ENCODE measurements at places on chromosomes 13 and 19.

- DNase-seq = no peak
- H3K4me1 ChIP-seq = no peaks in the 10 kb centered on the region
- H3K36me3 ChIP-seq = no peaks in the 10 kb centered on the region
- no peaks in the 10 kb centered on the region for H3K27me3 ChIP-seq
- no peak overlapping the region for H3K4me3 ChIP-seq
- H3K27ac ChIP-seq = no peak overlapping the region
Observed at GRCh38 chr13:107330484-107330883, 762.5 kb upstream of the ARGLU1 start.

DNA sequence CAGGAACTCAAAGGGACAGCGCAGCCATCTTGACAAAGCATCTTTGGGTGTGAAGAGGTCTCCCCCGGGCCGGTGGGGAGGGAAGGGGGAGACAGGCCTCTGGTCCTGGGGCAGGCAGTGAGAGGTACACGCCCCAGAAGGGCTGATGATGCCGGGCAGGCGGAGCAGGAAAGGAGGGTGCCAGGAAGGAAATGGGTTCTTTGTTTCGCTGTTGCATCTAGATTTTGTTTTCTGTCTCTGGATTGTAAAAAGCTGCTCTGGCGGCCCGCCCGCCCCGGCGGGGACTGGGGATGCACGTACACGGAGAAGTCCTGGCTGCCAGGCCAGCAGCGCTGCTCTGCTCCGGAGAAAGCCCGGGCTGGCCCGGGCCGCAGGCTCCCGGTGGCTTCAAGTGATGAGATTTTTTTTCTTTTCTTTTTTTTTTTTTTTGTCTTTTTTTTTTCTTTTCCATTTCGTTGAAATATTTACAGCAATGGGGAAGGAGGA, 13.2 kb upstream of the ASF1B start:
- peak; percentile 83 for DNase-seq
- H3K27ac ChIP-seq = peak overlapping the region; percentile 68
- H3K4me3 ChIP-seq = peak overlapping the region; percentile 0
- no peaks in the 10 kb centered on the region for H3K36me3 ChIP-seq
- H3K27me3 ChIP-seq = no peaks in the 10 kb centered on the region

DNA sequence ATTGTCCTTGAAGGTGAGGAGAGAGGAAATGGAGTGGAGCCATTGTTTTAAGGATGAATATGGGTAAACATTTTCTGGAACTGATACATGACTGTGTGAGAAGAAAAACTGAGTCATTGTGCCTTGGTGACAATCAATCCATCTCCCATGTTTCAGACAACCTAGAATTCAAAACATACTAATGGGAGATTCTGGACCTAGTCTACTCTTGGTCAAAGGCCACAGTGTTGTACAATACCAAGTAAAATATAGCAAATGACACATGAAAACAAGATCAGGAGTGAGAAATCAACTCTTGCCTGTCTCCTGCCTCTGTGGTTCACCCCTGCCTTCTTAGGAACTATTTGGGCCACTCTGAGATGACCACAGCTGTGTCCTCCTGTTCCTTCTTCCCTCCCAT, 13.1 kb downstream of the CEBPA start:
- H3K4me1 ChIP-seq = peaks cover 13% of the 10 kb centered on the region
- H3K27me3 ChIP-seq = no peaks in the 10 kb centered on the region
- no peak overlapping the region for H3K27ac ChIP-seq
- no peak overlapping the region for H3K4me3 ChIP-seq
- no peaks in the 10 kb centered on the region for H3K36me3 ChIP-seq

GRCh38 chr19:29548483-29549085, 22.8 kb downstream of the VSTM2B start:
- no peak overlapping the region for H3K27ac ChIP-seq
- no peaks in the 10 kb centered on the region for H3K4me1 ChIP-seq
- no peaks in the 10 kb centered on the region for H3K27me3 ChIP-seq
- H3K36me3 ChIP-seq = no peaks in the 10 kb centered on the region
- H3K4me3 ChIP-seq = no peak overlapping the region

GRCh38 chr19:2036424-2036823, 14.6 kb downstream of the MKNK2 start:
- peaks cover 16% of the 10 kb centered on the region for H3K4me1 ChIP-seq
- no peak for DNase-seq
- H3K27me3 ChIP-seq = no peaks in the 10 kb centered on the region
- no peak overlapping the region for H3K27ac ChIP-seq

DNA sequence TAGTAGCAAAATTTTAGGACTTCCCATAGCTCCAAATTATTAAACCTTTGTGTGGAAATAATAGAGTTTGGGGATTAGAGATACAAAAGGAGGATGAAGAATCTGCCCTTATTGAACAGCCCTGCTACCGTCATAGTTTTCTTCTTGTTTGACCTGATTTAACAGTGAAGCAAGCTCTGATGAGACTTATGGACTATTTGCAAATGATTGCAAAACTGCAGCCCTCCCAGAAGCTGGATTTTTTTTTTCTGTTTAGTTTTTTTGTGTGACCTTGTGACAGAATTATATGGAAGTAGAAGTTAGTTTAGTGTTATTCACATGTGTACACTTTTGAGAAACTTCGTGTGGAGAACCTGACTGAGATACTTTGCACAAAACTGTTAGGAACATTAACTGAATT, 267.8 kb downstream of the KCNRG start:
- H3K27me3 ChIP-seq = no peaks in the 10 kb centered on the region
- no peaks in the 10 kb centered on the region for H3K36me3 ChIP-seq
- no peak overlapping the region for H3K27ac ChIP-seq
- DNase-seq = no peak
- H3K4me1 ChIP-seq = no peaks in the 10 kb centered on the region

GRCh38 chr13:98020271-98020670, 66.8 kb downstream of the IPO5 start:
- no peak overlapping the region for H3K4me3 ChIP-seq
- H3K36me3 ChIP-seq = peaks cover 8% of the 10 kb centered on the region
- no peaks in the 10 kb centered on the region for H3K27me3 ChIP-seq
- DNase-seq = no peak
- H3K27ac ChIP-seq = no peak overlapping the region
- H3K4me1 ChIP-seq = no peaks in the 10 kb centered on the region

DNA sequence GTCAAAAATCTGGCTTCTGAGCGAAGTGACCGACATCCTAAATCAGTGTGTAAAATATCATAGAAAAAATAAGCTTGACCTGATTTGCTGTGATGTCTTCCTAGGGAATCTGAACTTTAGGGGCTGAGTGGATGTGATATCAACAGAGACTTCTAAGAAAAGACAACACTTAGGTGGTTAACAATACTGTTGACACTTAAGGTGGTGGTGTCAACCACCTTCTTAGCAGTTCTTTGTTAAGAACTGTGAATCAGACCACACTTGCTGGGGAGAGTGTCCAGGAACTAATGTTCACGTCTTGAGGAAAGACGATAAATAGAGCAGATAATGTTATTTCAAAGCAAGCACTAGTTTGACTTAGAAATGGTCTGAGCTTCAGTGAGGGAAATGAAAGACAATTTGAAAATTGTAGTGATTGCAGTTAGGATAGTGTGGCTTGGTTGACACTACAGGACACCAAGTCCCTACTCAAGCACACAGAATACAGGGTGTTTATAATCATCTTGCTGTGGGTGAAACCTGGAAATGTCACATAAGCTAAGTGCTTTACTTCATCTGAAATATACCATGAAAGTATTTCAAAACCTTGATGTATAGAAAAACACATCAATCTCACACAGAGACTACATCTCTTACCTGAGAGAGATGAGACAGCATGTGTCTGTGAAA, 1936.5 kb downstream of the PCDH9 start:
- no peak overlapping the region for H3K4me3 ChIP-seq
- H3K4me1 ChIP-seq = no peaks in the 10 kb centered on the region
- DNase-seq = no peak
- H3K27me3 ChIP-seq = no peaks in the 10 kb centered on the region

DNA sequence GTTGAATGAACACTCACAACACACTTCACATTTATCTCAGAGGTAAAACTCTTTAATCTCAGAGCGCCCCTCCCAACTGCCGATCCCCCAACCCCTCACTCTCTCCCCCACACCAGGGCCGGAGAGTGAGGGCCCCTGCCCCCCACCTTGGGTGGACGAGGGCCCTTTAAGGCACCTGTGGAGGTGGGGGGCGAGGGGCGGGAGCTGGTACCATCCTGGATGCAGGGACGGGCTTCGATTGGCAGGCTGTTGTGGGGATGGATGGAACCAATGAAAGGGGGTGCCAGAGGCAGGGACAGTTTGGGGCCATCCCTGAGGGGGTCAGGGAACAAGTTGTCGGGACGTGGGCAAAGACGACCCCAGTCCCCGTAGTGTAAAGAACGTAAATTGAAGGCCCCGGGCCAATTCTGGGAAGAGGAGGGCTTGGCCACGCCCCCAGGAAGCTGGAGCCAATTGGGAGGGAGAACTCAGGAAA, 1.7 kb upstream of the PNKP start:
- peak overlapping the region; percentile 90 for H3K27ac ChIP-seq
- H3K27me3 ChIP-seq = no peaks in the 10 kb centered on the region
- peaks cover 9% of the 10 kb centered on the region for H3K4me1 ChIP-seq
- DNase-seq = no peak

- no peak for DNase-seq
- H3K36me3 ChIP-seq = no peaks in the 10 kb centered on the region
- no peaks in the 10 kb centered on the region for H3K27me3 ChIP-seq
- no peak overlapping the region for H3K27ac ChIP-seq
Observed at GRCh38 chr13:79742923-79743322, 262.0 kb downstream of the NDFIP2 start.

DNA sequence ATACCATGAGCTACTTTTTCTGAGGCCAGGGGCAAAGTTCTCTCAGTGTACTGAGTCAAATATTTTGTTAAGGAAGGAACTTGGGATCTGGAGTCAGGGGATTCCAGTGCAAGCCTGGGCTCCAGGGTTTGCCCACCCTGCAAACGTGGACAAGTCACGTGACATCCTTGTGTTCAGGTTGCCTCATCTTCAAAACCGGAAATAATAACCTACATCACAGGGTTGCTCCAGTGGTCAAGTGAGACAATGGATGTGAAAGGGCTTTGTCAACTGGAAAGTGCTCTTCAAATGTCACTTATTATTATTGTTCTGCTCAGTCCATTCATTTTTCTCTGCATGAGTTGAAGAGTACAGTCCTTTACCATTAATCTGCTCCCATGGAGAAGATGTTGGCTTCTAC, 414.9 kb downstream of the COG6 start:
- no peak overlapping the region for H3K27ac ChIP-seq
- H3K4me1 ChIP-seq = no peaks in the 10 kb centered on the region
- no peak for DNase-seq
- H3K27me3 ChIP-seq = no peaks in the 10 kb centered on the region
- no peaks in the 10 kb centered on the region for H3K36me3 ChIP-seq
- no peak overlapping the region for H3K4me3 ChIP-seq

DNA sequence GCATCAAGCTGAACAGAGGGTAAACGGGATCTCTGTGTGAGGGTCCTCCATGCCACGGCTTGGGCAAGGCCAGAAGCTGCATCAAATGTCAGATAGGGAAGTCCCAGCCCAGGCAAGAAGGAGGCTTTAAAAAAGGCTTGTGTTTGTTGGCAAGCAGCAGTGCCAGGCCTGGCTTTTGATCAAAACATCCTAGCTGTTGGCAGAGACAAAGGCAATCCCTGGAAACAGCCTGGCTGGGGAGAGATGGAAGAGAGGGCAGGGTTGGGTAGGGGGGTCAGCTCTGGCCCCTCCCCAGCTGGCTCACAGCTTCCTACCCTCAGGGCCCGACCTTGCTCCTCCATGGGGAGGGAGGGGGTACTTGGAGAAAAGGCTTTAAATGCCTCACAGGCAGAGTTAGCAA, 61.8 kb upstream of the KCTD15 start:
- no peak overlapping the region for H3K27ac ChIP-seq
- H3K36me3 ChIP-seq = no peaks in the 10 kb centered on the region
- no peak overlapping the region for H3K4me3 ChIP-seq
- no peaks in the 10 kb centered on the region for H3K27me3 ChIP-seq
- H3K4me1 ChIP-seq = no peaks in the 10 kb centered on the region

- no peaks in the 10 kb centered on the region for H3K36me3 ChIP-seq
- H3K27me3 ChIP-seq = no peaks in the 10 kb centered on the region
- no peak overlapping the region for H3K4me3 ChIP-seq
- H3K27ac ChIP-seq = no peak overlapping the region
- DNase-seq = peak; percentile 35
Observed at GRCh38 chr13:79541426-79542049, 60.6 kb downstream of the NDFIP2 start.

GRCh38 chr19:29429021-29429420, 96.8 kb upstream of the VSTM2B start:
- no peaks in the 10 kb centered on the region for H3K36me3 ChIP-seq
- H3K27ac ChIP-seq = no peak overlapping the region
- no peaks in the 10 kb centered on the region for H3K27me3 ChIP-seq
- H3K4me1 ChIP-seq = no peaks in the 10 kb centered on the region

DNA sequence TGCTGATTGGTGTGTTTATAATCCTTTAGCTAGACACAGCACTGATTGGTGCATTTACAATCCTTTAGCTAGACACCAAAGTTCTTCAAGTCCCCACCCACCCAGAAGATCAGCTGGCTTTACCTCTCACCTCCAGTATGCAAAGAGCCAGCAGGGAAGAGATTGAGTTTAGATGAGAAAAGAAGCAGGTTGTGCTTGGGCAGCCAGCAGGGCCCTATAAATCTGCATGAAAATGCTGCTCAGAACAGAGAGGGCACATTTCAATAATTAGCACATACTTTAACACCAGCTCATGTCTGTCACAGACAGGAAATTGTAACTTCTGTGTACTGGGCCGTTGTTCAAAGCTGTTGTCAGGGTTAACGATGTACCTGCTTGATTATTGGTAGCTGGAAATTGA, 1204.3 kb downstream of the UQCRFS1 start:
- no peaks in the 10 kb centered on the region for H3K27me3 ChIP-seq
- H3K4me3 ChIP-seq = no peak overlapping the region
- no peaks in the 10 kb centered on the region for H3K36me3 ChIP-seq
- no peak overlapping the region for H3K27ac ChIP-seq
- DNase-seq = no peak

DNA sequence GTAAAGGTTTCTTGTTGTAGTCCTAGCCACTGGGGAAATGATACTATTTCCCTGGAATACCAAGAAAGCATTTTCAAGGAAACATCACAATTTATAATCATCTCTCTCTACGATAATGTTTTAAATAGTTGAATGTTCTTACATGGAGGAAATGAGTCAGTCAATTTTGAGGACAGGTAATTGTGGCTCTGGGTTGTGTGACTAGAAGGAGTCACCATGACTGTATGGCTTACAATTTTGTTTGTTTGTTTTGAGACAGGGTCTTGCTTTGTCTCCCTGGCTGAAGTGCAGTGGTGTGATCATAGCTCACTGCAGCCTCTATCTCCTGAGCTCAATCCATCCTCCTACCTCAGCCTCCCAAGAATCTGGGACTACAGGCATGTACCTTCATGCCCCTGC, 47.4 kb downstream of the COG3 start:
- H3K27ac ChIP-seq = no peak overlapping the region
- H3K27me3 ChIP-seq = no peaks in the 10 kb centered on the region
- H3K4me3 ChIP-seq = no peak overlapping the region

DNA sequence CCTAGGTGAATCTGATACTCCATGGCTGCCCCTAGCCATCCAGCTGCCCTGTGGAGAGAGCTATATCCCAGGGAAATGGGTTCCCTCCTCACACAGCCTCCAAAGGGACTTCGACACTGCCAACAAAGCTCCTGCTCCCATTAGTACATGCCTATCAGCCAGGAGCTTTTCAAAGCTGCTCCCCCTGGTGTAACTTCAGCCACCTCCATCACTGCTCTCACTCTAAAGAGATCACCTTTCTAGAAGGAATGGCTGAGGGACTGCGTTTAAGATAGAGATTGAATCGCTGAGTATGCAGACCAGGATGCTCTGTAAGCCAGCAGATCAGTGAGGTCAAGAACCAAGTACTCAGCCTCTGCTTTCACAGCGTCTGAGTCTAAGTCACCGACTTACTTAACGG, 213.7 kb downstream of the NALCN start:
- H3K4me3 ChIP-seq = no peak overlapping the region
- no peak overlapping the region for H3K27ac ChIP-seq
- H3K4me1 ChIP-seq = no peaks in the 10 kb centered on the region
- H3K27me3 ChIP-seq = no peaks in the 10 kb centered on the region

Measured in prostate gland (tissue), 2 donors.